Stimulated activated CD8-positive, alpha-beta memory T cell treated with anti-CD3 and anti-CD28 coated beads, Interleukin-2, amount 100 ng/mL, for 48 hours (primary cell): ENCODE measurements at places on chromosomes 13 and 19.

DNA sequence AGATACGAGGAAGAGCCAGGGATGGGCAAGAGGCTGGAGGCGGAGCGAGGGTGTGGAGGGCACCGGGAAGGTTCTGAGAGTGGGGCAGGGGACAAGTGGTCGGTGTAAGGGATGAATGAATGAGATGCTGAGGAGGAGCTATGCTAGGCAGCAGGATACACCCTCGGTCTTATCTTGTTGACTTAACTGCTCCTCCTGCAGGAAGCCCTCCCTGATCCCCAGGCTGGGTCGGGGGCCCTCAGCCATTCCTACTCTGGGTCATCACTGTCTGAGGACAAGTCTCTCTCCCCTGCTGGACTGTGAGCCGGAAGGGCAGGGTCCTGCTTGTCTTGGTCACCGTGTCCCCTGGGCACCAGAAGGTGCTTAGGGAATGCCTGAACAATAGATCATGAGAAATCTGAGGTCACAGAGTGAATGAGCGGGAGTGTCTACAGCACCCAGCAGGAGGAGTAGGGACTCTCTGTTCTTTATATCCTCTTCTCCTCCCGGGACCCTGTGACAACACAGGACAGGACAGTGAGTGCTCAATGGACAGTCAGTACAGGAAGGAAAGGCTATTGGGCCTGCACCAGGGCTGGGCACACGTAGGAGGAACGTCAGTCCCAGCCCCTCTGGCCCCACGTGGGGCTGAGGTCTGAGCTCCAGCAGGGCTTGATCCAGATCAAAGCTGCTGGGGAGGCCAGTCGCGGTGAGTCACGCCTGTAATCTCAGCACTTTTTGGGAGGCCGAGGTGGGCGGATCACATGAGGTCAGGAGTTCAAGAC is 6.5 kb downstream of the NKPD1 start:
- DNase-seq = no peak

GRCh38 chr13:113041896-113042295 is 63.7 kb upstream of the F7 start:
- no peak for DNase-seq

DNA sequence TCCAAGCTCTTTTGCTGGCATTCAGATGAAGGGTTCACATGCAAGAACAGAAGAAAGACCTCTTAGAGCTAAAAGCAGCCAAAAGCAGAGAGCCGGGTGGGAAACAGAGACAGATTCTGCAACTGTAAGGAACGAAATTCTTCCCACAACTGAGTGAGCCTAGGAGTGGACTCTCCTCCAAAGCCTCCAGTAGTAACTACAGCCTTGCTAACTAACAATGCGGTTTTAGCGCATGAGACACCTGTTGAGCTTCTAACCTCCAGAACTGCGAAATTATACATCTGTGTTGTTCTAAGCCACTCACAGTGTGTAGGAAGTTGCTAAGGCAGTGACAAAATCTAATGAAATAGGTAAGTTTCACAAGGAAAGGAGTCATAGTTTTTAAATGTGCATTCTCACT is 98.1 kb upstream of the SLITRK1 start:
- DNase-seq = no peak

GRCh38 chr19:34489175-34489574 is 7.6 kb downstream of the WTIP start:
- no peak for DNase-seq

- no peak for DNase-seq
These were observed 5.7 kb downstream of the FGF9 start for GRCh38 chr13:21676611-21677021.

DNA sequence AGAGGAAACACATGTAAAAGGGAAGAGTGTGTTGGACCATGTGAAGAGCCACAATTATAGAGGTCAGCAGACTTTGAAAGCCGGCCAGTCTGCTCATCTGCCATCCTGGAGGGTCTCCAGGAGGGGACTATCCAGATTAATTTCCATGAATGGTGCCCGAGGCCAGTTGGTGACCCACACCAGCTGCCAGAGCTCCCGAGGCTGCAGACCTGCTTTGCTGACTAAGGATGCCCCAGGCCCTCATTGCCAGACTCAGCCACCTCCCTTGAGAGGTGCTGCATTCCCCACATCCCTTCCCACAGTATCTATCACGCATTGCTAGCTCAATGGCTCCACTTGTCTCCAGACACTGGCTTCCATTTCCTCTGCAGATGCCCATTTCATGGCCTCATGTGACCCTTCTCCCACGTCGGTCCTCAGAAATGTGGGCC is 110.3 kb downstream of the NALCN start:
- no peak for DNase-seq

DNA sequence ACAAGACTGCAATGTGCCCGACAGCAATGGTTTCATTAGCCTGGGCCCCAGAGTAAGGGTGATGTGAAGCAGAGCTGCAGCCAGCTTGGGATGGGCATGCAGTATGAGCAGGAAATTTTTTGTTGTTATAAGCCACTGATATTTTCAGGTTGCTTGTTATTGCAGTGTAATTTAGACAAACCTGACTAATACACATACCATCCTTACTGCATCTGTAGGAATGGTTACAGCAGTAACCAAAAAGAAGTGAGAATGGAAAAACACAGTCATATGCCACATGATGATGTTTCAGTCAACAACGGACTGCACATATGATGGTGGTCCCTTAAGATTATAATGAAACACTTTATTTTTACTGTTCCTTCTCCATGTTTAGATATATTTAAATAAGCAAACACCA is 8.6 kb upstream of the POMP start:
- DNase-seq = no peak

GRCh38 chr13:89584058-89584620 is 1763.3 kb upstream of the MIR17HG start:
- DNase-seq = no peak

DNA sequence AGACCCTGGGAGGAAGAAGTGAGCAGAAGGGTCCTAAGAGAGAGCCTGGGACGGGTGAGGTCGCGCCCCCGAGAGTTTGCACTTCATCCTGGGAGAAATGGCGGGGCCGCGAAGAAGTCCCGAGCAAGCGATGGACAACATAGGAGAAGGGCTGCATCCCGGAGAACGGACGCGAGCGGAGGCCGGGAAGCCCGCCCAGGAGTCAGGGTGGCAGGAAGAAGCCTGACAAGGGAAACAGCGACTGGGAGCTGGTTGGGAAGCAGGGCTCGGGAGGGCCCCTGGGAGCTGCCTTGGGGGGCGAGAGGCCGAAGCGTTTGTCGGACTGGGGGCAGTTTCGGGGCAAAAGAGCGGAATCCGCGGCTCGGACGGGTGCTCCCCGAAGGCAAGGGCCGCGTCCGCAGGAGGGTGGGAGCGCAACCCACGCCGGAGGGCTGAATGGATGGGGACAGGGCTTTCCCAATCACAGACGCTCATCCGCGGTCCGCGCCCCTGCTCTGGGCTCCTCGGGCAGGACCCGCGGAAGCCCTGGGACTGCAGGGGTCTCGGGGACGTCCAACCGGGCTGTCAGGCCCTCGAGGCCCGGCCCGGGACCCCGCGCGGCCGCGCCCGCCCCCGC is 469 bp downstream of the ABHD17A start:
- no peak for DNase-seq

DNA sequence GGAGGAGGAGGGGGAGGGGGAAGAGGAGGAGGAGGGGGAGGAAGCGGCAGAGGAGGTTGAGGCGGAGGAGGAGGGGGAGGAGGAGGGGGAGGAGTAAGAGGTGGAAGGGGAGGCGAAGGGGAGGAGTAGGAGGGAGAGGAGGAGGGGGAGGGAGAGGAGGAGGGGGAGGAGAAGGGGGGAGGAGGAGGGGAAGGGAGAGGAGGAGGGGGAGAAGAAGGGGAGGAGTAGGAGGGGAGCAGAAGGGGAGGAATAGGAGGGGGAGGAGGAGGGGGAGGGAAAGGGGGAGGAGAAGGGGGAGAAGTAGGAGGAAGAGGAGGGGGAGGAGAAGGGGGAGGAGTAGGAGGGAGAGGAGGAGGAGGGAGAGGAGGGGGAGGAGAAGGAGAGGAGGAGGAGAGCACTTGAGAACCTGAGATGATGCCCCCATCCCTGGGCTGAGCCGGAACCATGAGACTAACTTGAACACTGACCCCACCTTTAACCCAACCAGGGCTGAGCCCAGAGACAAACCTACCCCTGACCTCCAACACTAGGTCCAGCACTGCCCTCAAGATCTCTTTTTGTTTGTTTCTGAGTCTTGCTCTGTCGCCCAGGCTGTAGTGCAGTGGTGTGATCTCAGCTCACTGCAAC is 12.6 kb downstream of the ABCA7 start:
- DNase-seq = no peak

- DNase-seq = no peak
These were observed 888.5 kb downstream of the UQCRFS1 start for GRCh38 chr19:28324275-28325060.

DNA sequence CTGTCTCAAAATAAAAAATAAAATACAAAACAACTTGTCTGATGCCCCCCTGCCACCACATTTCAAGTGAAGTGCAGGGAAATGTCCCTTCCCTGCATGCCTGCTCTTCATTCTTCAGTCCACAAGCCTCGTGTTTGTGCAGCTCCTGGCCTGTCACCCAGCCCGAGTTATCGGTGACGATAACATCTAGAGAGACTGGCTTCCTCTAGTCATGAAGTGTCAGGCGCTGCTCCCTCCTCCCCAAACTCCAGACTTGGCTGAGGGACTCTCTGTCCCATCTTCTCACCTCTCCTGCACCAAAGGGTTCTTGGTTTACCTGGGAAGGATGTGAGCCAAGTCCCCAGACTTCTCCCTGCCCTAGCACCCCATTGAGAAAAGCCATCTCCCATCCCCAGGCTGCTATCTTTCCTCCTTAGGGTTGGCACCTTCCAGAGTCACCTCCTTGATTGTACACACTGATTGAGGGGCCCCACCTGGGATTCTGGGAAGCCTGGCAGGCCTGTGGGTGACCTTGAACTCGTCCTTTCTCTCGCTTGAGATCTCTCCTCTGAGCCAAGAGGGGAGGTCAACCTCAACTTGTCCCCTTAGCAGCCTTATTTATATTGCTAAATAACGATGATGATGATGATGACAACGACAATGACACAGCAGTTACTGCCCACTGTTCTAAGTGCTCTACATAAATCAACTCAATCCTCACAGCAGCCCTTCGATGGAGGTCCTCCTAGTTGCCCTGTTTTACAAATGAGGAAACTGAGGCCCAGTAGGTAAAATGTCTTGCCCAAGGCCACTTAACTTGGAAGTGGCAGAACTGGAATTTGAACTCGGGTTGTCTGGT is 13.1 kb upstream of the PLAUR start:
- DNase-seq = no peak
